ENCODE measurements at places on chromosomes 3 and 15.

DNA sequence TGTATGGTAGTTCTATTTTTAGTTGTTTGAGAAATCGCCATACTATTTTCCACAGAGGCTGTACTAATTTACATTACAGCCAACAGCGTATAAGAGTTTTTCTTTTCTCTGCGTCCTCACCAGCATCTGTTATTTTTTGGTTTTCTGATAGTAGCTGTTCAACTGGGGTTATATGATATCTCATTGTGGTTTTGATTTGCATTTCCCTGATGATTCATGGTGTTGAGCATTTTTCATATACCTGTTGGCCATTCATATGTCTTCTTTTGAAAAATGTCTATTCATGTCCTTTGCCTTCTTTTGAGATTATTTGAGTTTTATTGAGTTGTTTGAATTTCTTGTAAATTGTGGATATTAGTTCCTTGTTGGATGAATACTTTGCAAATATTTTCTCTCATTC, 114.6 kb downstream of the LRRK1 start:
- no peak for DNase-seq

GRCh38 chr3:132344666-132345280, 27.6 kb downstream of the ACP3 start:
- DNase-seq, result peak; percentile 37

DNA sequence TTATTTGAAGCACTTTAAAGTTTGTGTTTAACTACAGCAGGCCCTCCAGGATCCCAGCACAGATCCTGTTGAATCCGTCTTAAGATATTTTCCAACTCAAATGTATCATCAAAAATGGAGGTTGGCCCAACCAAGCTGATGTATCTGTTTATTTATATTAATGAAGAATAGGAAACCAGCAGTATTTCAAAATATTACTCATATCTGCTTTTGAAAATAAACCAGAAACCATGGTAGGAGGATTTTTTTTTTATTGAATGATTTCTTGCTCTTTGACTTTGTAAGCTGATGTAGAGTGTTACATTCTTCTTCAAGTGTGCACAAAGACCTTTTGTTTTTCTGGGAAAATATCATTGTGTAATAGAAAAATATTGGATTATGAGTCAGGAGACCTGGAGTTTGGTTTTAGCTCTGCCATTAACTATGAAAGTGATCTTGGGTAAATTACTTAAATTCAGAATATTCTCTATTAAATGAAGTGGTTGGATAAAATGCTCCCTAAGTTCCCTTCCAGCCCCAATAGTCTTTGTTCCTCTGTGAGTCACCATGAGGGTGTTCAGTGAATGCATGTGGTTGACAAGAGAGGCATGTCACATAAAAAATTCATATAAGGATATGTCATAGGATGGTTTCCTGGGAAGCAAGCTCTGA, 221.3 kb upstream of the GAP43 start:
- DNase-seq, result peak; percentile 89

DNA sequence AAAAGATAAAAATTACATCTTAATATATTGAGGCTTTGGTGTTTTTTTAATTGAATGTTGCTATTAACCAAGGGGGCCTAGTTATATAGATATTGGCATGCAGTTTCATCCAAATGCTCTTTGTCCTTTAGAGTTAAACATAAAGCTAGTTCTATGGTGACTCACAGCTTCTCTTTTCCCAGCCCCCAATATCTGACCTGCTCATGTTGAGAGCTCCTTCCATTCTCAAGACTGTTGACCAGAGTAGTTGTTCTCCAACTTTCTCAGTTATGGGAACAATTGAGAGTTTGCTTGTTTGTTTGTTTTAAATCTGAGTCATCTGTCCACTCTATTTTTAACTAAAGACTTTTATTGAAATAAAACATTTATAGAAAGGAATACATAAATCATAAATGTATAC, 15.8 kb upstream of the RARB start:
- peak; percentile 38 for DNase-seq

DNA sequence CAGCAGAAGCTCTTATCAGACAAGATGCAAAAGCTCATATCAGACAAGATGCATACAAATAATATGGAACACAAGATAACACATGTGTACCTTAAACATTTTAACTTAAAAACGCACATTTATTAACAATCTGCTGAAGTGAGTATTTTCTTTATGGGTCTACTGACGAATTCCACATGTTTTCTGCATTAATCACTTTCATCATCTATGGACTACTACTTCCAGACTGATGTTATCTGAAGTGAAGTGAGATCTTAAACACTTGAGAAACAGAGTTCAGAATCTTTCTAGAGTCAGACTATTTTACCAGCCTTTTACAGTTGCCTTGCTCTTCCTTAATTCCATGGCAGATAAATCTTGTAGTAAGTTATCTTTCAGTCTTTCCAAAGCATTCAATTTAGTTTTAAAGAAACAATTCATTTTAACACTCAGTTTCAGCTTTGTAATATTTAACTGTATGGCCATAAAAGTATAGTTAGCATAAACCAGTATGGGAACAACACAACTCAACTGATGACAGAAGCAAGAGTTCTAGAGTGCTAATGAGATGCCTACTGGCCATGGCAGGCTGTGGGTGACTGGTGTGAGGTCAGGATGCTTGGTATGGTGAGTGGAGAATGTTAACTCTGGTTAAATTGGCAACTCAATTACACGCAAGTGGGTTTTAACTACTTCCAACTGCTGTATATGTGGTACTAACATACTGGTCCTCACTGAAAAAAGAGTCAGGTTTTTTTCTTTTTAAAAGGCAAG, 9.8 kb downstream of the CMTM6 start:
- peak; percentile 44 for DNase-seq

All from fibroblast of upper back skin (primary cell).